T-helper 2 cell treated with Interferon-gamma antibody and Interleukin-4, amounts not matched to agents 5 μg/mL and 100 μg/mL, for 36 hours (primary cell): ENCODE measurements at places on chromosomes 12 and 14.

- no peak for DNase-seq
These were observed 86.6 kb downstream of the TBC1D30 start for GRCh38 chr12:64911081-64911480.

GRCh38 chr12:13114251-13115052, 11.0 kb upstream of the GSG1 start:
- no peak for DNase-seq

- DNase-seq = no peak
These were observed 140.1 kb downstream of the ALG10B start for GRCh38 chr12:38456537-38457120.

- DNase-seq = no peak
These were observed 47.7 kb downstream of the CIT start for GRCh38 chr12:119829439-119829838.

- DNase-seq = no peak
These were observed 27.7 kb downstream of the PPP4R3A start for GRCh38 chr14:91482263-91483013.

GRCh38 chr12:110590806-110591326, 7.7 kb upstream of the PPTC7 start:
- DNase-seq = no peak

- no peak for DNase-seq
These were observed 707 bp downstream of the DHRS1 start for GRCh38 chr14:24298892-24299254.

DNA sequence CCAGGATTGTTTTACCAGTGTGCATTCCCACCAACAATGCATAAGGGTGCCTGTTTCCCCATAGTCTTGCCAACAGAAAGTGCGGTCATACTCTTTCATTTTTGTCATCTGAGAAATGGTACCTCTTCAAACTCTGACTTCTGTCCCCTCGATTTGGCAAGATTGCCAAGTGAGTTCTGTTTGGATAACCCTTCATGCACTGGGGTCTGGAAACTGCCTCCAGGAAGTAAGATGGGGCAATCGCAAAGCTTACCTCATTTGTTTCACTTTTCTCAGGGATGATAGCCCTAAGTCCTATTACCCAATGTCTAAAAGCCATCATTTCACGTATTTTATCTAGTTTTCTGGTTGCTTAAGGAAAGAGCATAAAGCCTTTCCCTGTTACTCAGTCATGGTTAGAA, 28.6 kb upstream of the NR1H4 start:
- no peak for DNase-seq

- DNase-seq = no peak
These were observed 353 bp downstream of the BAG5 start for GRCh38 chr14:103562179-103562428.

DNA sequence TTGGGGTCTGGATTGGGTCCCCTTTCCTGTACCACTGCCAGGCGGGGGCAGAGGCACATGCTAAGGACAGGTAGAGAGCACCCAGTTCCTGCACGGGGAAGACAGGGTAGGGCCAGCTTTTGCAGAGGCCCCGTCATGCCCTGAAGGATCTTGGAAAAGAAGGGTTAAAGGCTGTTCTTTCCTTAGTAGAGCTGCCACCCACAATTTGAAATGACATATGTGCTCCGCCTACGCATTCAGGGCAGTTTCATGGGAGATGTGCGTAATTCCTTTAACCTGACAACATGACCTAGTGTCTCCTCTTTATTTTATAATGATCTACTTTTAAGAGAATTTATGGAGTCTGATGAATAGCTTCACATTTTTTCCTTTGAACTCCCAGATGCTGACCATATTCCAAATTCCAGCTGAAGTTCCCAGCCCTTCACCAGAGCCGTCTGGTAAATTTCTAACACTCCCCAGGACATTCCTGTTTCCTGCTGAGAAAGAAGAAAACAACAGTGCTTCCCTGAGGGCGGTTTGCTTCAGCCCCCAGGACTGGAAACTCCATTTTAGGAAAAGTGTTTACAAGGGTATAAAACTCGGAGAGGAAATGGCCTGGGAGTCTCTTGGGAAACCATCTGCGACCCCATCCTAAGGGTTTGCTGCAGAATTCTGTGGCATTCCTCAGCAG, 58.9 kb upstream of the PLEKHG3 start:
- no peak for DNase-seq

DNA sequence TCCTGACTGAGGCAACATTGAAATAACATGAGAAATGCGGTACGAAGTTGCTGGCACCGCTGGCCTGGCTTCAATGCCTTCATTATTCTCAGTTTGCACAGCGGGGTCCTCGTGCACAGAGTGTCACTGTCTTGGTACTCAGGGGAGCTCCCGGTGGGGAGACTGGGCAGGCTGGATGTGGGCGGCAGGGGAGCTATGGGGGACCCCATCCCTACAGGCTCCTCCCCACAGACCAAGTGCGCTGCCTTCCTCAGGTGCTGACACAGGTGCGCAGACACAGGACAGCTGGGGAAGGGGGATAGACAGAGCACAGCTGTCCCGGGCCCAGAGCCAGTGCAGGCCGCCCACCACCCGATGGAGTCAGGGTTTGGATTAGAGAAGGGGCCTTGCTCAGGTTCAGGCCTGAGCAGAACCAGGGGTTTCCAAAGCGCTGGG, 270.1 kb downstream of the ADGRD1 start:
- no peak for DNase-seq

- no peak for DNase-seq
These were observed 1417.4 kb upstream of the FLRT2 start for GRCh38 chr14:84112589-84112988.
